Lung (tissue), 17 donors: ENCODE measurements at places on chromosomes 2 and 18. TPM values are rescaled to one million over a fixed set of nuclear protein-coding genes. Genes with fewer than 3 reads are reported as not detected.

- peak overlapping the region; percentile 41 for H3K27ac ChIP-seq
- H3K4me3 ChIP-seq, result no peak overlapping the region
- no peaks in the 10 kb centered on the region for H3K27me3 ChIP-seq
- no peaks in the 10 kb centered on the region for H3K36me3 ChIP-seq
These were observed 11.8 kb downstream of the ARHGAP15 start for GRCh38 chr2:143140864-143141661.

DNA sequence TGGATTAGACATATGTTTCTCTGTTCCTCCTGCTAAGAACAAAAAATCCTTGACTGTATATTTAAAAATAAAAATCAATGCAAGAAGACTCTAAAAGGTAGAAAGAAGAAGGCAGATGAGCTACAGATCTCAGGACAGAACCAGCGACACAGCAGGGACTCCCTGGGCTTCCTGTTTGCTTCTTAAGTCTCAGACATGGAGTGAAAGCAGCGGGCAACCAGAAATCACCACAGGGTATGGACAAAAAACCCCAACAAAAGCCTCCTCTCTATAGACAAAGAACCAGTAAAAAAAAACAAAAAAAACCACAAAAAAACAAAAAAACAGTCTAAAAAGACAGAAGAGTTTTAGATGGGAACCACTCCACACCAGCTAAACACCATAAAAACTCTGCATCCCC, 971.0 kb upstream of the GYPC start:
- H3K4me1 ChIP-seq, result no peaks in the 10 kb centered on the region
- H3K4me3 ChIP-seq, result no peak overlapping the region
- no peaks in the 10 kb centered on the region for H3K36me3 ChIP-seq

DNA sequence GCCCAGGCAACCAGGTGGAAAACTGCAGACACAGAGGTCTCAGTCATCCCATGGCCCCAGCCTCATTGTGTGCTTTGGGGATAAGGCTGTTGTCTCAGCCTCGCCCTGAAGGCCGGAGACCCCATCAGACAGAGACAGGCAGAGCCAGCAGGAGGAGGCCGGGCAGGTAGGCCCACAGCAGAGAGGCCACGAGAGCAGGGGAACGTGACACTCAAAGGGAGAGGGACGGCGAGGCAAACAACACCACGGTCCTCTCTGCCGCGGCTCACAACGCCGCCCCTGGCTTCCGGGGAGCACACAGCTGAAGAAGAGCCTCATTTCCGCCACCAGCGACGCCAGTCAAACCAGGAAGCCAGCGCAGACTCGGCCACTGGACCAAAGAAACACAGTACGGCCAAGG, 103.3 kb downstream of the ZNF516 start:
- peak; percentile 11 for DNase-seq
- H3K4me1 ChIP-seq, result peaks cover 10% of the 10 kb centered on the region
- no peaks in the 10 kb centered on the region for H3K36me3 ChIP-seq
- H3K27me3 ChIP-seq, result no peaks in the 10 kb centered on the region
- no peak overlapping the region for H3K27ac ChIP-seq
- H3K4me3 ChIP-seq, result no peak overlapping the region

GRCh38 chr2:88599527-88599926, 27.7 kb downstream of the EIF2AK3 start:
- no peaks in the 10 kb centered on the region for H3K36me3 ChIP-seq
- peaks cover 10% of the 10 kb centered on the region for H3K4me1 ChIP-seq
- no peak for DNase-seq
- no peaks in the 10 kb centered on the region for H3K27me3 ChIP-seq

DNA sequence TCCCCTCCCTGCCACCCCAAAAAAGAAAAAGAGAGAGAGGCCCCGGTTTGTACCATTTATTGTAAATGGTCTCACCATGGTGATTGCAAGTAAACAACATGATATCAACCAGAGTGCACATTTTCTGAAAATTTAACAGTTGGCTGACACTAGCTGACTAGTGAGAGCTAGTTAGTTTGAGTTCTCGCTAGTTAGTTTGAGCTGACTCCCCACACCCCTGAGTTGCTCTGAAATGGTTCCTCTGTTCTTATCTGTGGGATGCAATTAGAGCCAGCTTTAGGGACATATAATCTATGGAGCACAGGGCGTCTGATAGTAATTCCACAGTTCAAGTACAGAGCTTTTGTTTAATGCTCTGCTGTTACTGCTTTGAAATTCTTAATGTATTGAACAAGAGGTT, 13.1 kb downstream of the CASP10 start:
- H3K4me1 ChIP-seq, result no peaks in the 10 kb centered on the region
- H3K27me3 ChIP-seq, result no peaks in the 10 kb centered on the region
- H3K27ac ChIP-seq, result no peak overlapping the region
- H3K4me3 ChIP-seq, result no peak overlapping the region
- peak; percentile 37 for DNase-seq
- peaks cover 5% of the 10 kb centered on the region for H3K36me3 ChIP-seq

DNA sequence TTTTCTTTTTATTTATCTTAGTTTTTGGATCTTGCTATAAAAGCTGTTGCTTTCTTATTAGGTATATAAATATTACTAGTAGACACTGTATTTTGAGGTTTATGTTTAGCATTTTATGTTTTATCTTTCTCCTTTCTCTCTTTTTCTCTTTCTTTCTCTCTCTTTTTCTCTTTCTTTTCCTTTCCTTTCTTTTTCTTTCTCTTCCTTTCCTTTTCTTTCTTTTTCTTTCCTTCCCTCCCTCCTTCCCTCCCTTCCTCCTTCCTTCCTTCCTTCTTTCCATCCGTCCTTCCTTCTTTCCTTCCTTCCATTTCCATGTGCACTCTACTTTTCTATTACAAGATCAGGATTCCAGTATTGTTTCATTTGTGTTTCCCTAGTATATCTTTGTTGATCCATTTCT, 814.8 kb downstream of the KCNJ3 start:
- no peaks in the 10 kb centered on the region for H3K27me3 ChIP-seq
- no peak overlapping the region for H3K27ac ChIP-seq
- no peak overlapping the region for H3K4me3 ChIP-seq
- no peaks in the 10 kb centered on the region for H3K36me3 ChIP-seq
- H3K4me1 ChIP-seq, result no peaks in the 10 kb centered on the region

DNA sequence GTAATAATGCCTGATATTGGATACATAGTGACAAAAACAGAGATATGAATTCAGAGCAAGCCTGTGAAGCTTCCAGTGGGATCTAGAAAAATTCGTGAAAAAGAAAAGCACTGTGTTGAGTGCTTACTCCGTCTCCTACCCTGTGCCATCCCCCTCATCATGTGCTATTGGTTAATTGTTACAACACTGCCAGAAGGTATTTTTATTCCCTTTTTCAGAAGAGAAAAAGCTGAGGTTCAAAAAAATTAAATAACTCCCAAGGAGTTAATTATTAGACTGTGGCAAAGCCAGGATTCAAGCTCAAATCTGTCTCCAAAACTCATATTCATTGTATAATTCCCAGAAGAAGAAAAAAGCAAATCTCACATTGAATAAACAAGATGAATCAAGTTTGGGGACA, 735.5 kb upstream of the ACVR2A start:
- H3K27ac ChIP-seq, result no peak overlapping the region
- no peaks in the 10 kb centered on the region for H3K27me3 ChIP-seq
- no peak for DNase-seq
- no peak overlapping the region for H3K4me3 ChIP-seq

- H3K4me3 ChIP-seq, result no peak overlapping the region
- H3K4me1 ChIP-seq, result no peaks in the 10 kb centered on the region
- H3K36me3 ChIP-seq, result no peaks in the 10 kb centered on the region
- no peak overlapping the region for H3K27ac ChIP-seq
- H3K27me3 ChIP-seq, result no peaks in the 10 kb centered on the region
These were observed 75.7 kb downstream of the ADD2 start for GRCh38 chr2:70692256-70692655.

- no peak for DNase-seq
- H3K27me3 ChIP-seq, result no peaks in the 10 kb centered on the region
- no peaks in the 10 kb centered on the region for H3K4me1 ChIP-seq
- H3K27ac ChIP-seq, result no peak overlapping the region
- H3K36me3 ChIP-seq, result no peaks in the 10 kb centered on the region
- H3K4me3 ChIP-seq, result no peak overlapping the region
These were observed 461.7 kb downstream of the STK39 start for GRCh38 chr2:167785606-167786216.

DNA sequence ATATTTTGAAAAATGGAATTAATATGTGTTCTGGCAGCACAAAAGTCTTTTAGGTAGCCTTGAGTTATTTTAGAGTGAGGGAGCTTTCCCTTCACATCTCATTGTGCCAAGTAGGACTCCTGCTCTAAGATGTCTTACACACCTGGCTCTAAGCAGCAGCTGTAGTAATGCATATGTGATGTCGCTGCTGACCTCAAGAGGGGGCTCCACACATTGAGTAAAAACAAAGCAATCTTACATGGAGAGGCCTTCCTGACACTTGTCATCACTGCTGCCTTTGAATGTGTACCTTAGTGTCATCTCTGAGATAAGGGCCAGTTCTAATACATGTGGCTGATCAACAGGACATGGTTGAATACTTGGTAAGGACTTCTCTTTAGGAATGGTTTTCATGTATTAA, 75.8 kb downstream of the ACTR3 start:
- DNase-seq, result no peak
- H3K4me1 ChIP-seq, result no peaks in the 10 kb centered on the region
- no peaks in the 10 kb centered on the region for H3K36me3 ChIP-seq
- H3K27me3 ChIP-seq, result no peaks in the 10 kb centered on the region
- H3K4me3 ChIP-seq, result no peak overlapping the region
- H3K27ac ChIP-seq, result no peak overlapping the region

Gene ERFE
- 0.54 TPM for total RNA-seq

Gene CAPG
- total RNA-seq, result 53.2 TPM

Gene CAPN14
- 0.21 TPM for total RNA-seq

Gene DSG1
- total RNA-seq, result not detected
